A549 treated with Hydrocortisone at 1 μM for 4 hours (cell line): ENCODE measurements at places on chromosomes 3 and 15. TPM values are rescaled to one million over a fixed set of nuclear protein-coding genes. Genes with fewer than 3 reads are reported as not detected.

Gene GOLGA8O
- total RNA-seq = 0.13 to 0.33 TPM (median 0.23 TPM) in 5 replicates

Gene CD200
- total RNA-seq = not detected in 5 replicates

Gene LSAMP
- total RNA-seq = 0.13 to 0.22 TPM (median 0.14 TPM) in 5 replicates

Gene CCR3
- not detected in 5 replicates for total RNA-seq

Gene SNUPN
- 29.3 to 33.9 TPM (median 31.3 TPM) in 5 replicates for total RNA-seq

Gene GJD2
- not detected in 5 replicates for total RNA-seq

Gene CADPS
- not detected in 5 replicates for total RNA-seq

Gene RPL29
- 1,296 to 1,373 TPM (median 1,344 TPM) in 5 replicates for total RNA-seq

Gene SLC22A13
- total RNA-seq = 0.05 to 0.06 TPM in 2 of 5 replicates, not detected in the others

Gene MCF2L2
- total RNA-seq = 0.13 to 0.22 TPM (median 0.18 TPM) in 5 replicates

Gene CAND2
- total RNA-seq = 0.36 to 0.67 TPM (median 0.37 TPM) in 5 replicates

Gene MYRIP
- total RNA-seq = 0.05 TPM in 1 of 5 replicates, not detected in the others

Gene TNIK
- total RNA-seq = 1.7 to 2.5 TPM (median 2.0 TPM) in 5 replicates

Gene INTS14
- 41.3 to 55.9 TPM (median 43.0 TPM) in 5 replicates for total RNA-seq

Gene ACKR2
- total RNA-seq = 0.12 to 0.14 TPM (median 0.13 TPM) in 3 of 5 replicates, not detected in the others

Gene SUSD5
- 2.7 to 5.1 TPM (median 3.4 TPM) in 5 replicates for total RNA-seq

Gene MLF1
- total RNA-seq = 22.8 to 27.0 TPM (median 24.2 TPM) in 5 replicates

Gene FNDC3B
- total RNA-seq = 22.7 to 35.0 TPM (median 32.1 TPM) in 5 replicates

Gene ZNF717
- 2.5 to 3.1 TPM (median 3.0 TPM) in 5 replicates for total RNA-seq

Gene RHOV
- 3.7 to 4.8 TPM (median 4.6 TPM) in 5 replicates for total RNA-seq

Gene TM4SF4
- 26.3 to 42.5 TPM (median 36.9 TPM) in 5 replicates for total RNA-seq

Gene BNC1
- total RNA-seq = 0.69 to 0.95 TPM (median 0.86 TPM) in 5 replicates
